ENCODE measurements at places on chromosomes 2 and 18.

DNA sequence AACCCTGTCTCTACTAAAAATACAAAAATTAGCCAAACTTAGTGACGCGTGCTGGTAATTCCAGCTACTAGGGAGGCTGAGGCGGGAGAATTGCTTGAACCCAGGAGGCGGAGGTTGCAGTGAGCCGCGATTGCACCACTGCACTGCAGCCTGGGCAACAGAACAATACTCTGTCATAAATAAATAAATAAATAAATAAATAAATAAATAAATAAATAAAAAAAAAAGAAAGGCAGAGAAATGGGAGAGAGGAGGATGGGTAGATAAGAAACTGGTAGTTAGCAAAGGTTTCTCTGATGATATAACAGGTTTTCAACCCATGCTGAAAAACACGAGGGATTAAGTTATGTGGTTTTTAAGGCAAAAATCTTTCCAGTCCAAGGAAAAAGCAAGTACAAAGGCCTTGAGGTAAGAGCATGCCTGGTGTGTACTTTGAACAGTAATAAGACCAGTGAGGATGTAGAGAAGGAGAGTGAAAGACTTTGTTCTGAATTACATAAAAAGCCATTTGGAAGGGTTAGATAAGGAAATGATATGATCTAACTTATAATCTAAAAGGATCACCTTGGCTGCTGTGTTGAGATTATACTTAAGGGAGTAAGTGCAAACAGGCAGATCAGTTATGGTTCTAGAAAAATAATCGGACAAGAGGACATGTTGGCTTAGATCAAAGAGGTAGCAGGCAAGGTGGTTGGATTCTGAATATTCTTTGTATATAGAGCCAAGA, 159.3 kb downstream of the PTH2R start:
- no peak for DNase-seq

DNA sequence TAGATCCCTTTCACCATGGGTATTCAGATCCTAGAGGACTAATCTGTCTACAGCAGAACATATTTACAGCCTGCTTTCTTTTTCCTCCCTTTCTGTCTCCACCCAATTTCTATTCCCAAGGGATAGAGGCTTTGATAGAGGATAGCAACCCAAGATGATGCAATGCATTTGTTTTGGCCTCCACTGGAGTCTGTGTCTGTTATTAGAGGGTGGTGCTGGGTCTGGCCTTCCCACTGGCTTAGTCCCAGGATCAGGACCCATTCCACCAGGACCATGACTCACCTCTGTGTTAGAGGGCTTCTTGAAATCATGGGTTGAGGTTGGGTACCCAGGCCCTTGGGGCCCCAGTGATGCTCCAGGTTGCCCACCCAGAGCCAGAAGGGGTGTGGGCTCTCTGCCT, 239.7 kb upstream of the TNP1 start:
- no peak for DNase-seq

DNA sequence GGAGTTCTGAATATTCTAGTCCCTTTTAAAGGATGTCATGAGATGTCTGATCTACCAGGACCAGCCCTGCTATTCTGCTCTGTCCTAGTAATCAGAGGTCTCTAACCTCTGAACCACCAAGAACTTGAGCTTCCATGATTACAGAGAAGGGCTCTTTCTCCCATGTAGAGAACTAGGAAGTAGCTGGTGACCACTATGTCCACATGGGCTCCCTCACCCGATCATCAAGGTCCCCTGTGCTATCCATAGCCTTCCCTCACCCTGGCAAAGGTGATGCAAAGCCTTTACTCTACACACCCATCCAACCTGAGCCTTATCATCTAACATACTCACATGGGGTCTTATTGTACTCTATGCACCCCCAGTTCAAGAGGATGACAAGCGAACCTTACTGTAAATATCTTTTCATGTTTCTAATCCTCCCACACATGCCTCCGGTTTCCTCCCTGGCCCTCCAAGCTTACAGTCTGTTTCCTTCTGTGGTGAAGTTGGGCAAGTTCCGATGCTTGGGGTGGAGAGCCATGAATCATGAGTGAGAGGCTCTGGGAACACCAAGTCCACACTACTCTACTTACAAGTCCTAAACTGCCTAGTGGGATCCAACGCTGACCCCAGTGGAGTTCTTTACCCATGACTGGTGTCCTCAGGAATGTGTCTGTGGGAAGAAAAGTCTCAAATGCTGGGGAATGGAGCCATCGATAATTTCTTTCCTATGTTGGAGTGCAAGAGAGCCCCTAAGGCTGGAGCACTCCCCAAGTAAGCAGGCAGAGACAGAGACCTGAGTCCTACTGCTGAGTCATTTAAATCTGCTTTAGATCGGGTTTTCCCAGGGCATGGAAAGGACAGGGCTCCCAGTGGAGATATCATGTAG, 73.3 kb upstream of the KLF7 start:
- DNase-seq: peak; percentile 90

DNA sequence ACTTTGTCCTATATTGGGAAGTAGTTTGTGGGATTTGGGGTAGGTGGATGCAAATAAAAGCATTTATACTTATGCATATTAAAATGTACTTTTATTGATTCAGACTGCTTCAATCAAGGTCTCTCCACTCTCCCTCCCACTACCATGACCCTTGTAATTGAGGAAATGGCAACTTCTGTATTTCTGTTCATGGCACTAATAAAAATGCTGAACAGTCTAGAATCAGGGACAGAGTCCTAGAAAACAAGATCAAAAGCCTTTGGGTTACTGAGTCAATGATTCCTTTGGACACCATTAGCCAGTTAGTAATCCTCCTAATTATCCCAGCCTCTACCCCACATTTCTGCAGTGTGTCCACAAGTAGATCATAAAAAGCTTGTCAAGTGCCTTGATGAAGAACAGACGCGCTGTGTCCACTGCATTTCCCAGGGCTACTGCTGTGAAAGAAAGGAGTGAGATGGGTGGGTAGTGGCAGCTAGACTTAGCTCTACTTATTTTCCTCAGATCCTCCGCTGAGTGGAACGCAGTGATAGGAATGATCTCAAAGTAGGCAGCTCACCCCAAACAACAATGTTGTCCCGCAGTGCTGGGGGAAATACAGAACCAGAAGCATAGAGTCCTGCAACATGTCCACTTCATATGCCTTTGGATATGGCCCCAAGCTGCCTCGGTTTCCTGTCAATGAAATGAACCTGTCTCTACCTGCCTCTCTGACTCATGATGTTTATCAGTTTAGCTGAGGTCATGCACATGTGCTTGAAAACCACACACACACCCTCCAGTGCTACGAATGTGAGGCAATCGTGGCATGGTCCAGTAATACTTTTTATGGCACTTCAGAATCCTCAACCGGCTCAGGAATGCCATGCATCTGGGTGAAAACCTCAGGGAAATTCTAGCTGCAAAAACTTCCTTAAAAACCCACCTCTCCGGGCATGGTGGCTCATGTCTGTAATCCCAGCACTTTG, 115.5 kb downstream of the COL6A3 start:
- no peak for DNase-seq

- DNase-seq: no peak
These were observed 113.3 kb downstream of the GALNT1 start for GRCh38 chr18:35694808-35695207.

Measured in CD14-positive monocyte (primary cell).